ENCODE measurements at places on chromosomes 12 and 14.

DNA sequence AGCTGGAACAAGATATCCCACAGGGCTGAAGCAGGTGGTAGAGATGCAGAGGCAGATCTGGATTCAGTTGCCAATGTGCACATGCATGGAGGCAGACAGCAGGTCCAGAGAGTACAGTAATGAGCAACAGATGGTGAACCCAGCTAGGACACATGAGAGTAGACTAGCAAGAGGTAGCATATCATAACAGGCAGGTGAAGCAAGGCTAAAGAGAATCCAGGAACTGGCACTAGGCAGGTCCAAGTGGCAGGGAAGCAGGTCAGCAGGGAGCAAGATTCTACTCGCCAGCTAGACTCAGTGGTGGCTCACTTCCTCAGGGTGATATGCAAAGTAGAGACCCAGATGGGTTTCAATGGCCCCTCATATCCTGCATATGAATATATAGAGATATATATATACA is 15.3 kb upstream of the MYF6 start:
- DNase-seq, result no peak

DNA sequence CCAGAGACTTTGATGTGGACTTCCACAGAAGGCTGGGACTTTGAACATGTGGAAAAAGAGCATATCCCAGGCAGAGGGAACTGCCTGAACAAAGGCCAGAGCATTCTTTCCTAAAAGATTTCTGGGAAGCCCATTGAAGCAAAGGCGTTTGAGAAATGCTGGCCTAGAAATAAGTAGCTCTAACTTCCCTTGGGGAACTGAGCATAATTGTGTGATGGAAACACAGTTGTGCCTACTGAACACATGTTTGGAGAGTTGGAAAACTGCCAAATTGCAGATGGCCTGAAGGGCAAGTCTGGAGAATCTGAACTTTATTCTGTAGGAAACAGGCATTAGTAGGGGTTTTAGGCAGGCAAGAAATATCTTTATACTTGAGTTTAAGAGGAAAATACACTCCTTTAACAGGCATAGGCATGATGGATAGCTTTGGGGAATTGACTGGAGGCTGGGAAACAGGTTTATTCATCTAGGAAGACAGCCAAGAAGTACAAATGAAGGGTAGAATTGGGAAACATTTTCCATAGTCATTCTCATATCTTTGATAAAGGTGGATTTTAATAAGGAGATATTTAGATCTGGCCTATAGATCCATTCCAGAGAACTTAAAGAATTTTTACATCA is 134.1 kb downstream of the TPH2 start:
- no peak for DNase-seq

- DNase-seq, result no peak
Measured at GRCh38 chr12:75863533-75863932, 168.0 kb downstream of the PHLDA1 start.

DNA sequence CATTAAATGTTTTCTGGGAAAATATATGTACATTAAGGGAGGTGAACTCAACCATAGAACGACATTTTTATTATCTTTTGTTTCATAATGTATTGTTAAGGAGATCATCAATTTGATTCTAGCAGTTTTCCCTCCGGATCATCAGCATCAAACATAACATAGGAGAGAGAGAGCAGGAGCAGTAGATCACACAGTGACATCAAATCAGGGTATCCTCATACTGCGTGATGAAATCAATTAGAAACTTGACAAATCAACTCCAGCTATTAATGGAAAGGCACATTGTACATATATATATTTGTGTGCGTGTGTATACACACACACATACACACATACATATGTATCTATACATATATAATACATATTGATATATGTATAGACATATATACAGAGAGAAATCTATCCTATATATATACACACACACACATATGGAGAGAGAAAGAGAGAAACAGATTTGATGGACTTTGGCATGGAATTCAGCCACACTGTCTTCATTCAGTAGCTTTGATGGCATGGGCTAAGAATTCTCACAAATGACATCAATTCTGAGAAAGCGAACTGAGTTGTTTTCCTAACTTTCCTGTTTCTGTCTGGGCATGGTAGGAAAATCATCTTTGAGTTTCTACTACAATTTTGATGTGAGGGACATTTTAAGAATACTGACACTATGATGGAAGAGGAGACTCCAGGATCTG is 1302.8 kb upstream of the SEL1L start:
- no peak for DNase-seq

GRCh38 chr12:116540622-116541152 is 18.5 kb upstream of the MAP1LC3B2 start:
- DNase-seq, result no peak

DNA sequence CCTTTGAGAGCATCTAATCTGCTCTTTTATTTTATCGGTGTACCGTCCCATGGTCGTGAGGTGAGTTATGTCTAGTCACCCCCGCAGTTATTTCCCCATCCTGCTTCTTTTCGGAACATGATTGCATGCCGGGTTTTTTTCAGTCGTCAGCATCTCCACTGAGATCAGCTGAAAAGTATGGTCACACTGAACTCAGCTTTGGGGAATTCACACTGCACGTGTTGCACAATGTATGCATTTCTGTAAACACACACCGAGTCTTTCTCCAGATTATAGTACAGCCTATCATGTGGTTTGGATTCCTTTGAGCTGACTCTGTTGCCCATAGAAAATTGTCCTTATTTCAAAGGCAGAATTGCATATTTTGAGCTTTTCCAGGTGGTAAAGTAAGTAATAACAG is 24.6 kb downstream of the PLXNC1 start:
- no peak for DNase-seq

DNA sequence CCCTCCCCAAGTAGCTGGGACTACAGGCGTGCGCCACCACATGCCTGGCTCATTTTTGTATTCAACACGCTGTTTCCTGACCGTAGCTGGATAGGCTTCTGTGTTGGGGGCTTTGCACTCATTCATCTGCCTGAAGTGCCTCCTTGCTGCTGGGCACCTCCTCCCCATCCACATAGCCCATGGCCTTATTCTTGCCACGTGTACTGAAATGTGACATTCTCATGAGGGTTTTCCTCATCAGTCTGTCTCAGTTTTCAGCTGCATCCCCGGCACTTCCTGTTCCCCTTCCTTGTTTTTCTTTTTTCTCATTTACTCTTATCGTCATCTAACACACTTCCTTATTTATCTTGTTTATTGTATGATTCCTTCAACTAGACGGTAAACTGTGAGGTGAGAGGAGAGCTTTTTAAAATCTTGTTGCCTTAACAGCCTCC is 36.6 kb downstream of the RCOR1 start:
- no peak for DNase-seq

DNA sequence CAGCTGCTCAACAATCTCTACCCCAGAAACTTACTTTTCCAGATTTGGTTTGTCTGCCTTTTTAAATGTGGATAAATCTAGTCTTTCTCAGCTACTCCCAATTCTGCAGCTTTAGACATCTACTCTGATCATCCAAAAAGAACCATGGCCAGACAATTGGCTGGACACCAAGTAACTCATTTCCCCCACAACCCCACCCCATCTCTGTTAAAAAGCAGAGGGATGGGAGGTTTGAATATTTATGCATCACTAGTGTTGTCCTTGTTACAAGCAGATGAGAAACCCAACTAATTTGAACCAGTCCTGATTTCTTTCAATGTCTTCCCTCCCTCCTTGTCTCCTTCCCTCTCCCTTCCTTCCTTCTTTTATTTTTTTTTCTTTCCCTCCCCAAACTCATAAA is 391.9 kb downstream of the GALC start:
- DNase-seq, result no peak

DNA sequence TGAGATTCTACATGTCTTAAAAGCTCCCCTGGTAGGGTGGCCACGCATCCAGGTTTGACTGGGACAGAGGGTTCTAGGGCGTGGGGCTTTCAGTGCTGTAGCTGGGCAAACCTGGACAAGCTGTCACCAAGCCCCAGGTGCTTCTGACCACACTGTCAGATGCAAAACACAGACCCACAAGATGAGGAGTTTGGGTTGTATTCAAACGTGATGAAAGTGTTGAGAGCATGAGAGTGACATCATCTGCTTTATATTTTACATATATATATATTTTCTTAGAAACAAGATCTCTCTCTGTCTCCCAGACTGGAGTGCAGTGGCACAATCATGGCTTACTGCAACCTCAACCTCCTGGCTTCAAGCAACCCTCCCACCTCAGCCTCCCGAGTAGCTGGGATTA is 210.1 kb downstream of the DPF3 start:
- DNase-seq, result no peak

DNA sequence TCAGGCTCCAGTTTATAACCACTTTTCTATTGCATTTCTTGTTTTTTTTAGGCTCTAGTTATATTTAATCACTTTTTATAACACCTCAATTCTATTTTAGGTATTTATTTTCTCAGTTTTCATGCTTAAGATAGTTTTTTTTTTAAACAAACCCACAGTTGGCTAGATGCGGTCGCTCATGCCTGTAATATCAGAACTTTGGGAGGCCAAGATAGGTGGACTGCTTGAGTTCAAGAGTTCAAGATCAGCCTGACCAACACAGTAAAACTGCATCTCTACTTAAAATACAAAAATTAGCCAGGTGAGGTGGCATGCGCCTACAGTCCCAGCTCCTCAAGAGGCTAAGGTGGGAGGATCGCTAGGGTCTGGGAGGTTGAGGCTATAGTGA is 93.0 kb downstream of the PPP1R12A start:
- DNase-seq, result no peak

GRCh38 chr12:47808574-47809365 is 10.9 kb downstream of the HDAC7 start:
- no peak for DNase-seq

GRCh38 chr14:60647837-60648248 is 1.4 kb downstream of the SIX1 start:
- no peak for DNase-seq

DNA sequence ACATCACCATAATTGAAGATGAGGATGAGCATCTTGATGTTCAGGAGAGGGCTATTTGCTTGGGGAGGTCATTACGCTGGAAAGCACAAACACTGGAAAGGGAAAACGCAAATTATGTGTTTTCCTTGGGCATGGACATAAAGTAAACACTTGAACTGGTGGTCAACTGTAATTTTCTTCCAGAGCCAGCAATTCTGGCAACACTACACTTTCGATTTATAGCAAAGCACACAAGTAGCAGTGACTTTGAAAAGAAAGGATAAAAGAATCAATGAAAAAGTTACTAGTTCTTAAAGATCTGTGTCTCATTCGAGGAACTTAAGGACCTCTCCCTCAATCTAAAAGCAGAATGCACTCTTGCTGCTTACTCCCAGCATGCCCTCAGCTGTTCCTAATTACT is 2.2 kb downstream of the CLEC14A start:
- DNase-seq, result no peak

GRCh38 chr14:44782775-44783238 is 178.9 kb downstream of the KLHL28 start:
- DNase-seq, result no peak

DNA sequence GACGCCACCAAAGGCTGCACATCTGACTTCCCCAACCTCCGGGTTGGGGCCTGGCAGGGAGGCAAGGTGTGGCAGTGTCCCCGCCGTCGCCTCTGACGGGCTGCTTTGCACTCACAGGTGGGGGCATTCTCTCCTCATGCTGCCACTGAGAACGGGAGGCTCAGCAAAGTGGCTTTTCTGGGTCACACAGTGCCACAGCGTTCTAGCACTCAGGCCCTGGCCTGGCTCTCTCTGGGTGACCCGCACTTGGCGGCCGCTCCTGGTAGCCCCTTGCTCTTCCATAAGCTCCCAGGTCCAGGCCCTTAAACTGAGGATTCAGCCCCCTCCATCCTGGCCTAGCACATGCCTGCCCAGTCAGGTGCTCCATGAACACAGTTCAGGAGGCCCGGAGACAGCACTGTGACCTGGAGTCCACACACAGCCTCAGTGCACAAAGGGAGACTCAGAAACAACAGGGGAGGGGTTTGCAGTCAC is 25.2 kb downstream of the SERPINA1 start:
- DNase-seq, result no peak

- no peak for DNase-seq
Measured at GRCh38 chr14:68043752-68044151, 224.2 kb downstream of the RAD51B start.

DNA sequence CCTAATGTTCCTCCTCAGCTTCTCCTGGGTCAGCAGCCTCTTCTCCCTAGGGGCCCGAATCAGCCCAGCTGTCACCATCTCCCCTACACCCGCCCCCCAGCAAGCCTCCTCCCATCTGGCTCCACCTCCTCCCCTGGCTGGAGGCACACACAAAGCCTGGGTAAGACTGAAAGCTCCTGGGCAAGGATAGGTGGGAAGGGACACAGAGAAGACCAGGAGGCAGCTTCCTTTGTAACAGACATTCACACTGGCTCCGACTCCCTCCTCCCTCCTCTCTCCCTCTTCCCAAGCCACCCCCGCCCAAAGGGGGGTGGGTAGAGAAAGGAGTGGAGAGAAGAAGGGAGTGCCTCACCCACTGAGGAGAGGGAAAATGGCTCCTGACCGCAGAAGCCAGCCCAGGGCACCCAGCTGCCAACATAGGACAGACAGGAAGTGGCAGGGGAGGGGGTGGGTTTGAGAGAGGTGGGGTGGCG is 4.0 kb downstream of the CHD4 start:
- DNase-seq, result peak; percentile 21

GRCh38 chr12:125183187-125184067 is 118.2 kb downstream of the AACS start:
- DNase-seq, result no peak

DNA sequence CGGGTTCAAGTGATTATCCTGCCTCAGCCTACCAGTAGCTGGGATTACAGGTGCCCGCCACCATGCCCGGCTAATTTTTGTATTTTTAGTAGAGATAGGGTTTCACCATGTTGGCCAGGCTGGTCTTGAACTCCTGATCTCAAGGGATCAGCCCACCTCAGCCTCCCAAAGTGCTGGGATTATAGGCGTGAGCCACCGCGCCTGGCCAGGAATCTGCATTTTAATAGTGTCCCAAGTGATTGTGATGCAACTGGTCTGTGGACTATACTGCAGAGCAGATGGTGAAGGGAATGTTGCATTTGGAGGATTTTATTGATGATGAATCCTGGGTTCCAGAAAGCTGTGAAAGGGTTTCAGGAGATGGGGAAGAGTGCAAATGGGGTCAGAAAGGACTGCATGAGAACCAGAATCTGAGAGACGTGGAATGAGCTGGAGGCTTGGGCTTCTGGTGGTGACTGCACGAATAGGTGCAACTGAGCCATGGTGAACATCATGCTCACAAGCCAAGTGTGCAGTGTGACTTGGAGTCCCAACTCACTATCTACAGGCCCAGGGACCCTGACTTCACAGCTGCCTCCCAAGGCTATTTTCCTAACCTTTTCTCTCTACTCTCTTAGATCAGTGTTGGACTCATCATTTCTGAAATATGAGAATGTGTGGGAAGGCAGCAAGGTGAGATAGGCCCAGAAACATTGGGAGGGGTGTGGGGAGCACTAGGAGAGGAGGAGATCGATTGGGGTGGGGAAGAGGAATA is 4.5 kb downstream of the RPS26 start:
- no peak for DNase-seq
